ENCODE measurements at places on chromosomes 3 and 15.

- DNase-seq: no peak
Measured at GRCh38 chr15:25670025-25670554, 193.0 kb downstream of the ATP10A start.

DNA sequence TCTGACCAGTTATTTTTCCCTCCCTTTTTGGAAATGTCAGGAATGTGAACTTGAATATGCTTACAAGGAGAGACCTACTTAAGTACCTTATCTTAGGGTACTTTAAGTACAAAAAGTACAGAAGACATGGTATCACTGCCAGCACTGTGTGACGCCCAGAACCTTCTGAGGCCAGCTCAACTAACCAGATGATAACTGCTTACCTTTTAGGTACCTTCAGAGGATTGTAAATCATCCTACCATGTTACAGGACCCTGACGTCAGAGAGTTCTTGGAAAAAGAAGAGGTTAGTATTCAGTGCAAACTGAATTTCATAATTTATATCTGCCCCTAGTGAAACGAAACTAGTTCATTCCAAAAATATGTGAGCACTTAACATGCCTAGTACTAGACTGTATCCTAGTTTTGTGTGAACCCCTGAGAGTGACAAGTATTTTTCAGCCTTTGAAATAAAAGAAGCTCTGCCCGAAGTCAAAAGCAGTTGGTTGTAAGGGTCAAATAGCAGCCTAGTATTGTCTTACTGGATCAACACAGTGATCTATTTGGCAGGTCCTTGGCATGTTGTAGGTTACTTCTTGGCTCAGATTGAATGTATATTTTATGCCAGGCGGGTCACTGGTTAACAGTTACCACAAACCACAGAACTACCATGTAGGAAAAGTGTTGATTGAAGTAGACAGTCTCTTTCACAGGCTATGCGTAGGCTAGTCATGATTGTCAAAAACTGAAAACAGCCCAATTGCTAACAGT, 23.8 kb upstream of the SNX22 start:
- DNase-seq: no peak

GRCh38 chr3:10196389-10197052, 31.8 kb downstream of the IRAK2 start:
- no peak for DNase-seq

GRCh38 chr3:158782283-158782989, 19.4 kb upstream of the MFSD1 start:
- DNase-seq: no peak

- no peak for DNase-seq
Measured at GRCh38 chr3:195001961-195002861, 268.7 kb downstream of the XXYLT1 start.

- no peak for DNase-seq
Measured at GRCh38 chr15:91782221-91782620, 71.3 kb upstream of the SLCO3A1 start.

GRCh38 chr3:32632533-32633265, 52.3 kb upstream of the CNOT10 start:
- no peak for DNase-seq

DNA sequence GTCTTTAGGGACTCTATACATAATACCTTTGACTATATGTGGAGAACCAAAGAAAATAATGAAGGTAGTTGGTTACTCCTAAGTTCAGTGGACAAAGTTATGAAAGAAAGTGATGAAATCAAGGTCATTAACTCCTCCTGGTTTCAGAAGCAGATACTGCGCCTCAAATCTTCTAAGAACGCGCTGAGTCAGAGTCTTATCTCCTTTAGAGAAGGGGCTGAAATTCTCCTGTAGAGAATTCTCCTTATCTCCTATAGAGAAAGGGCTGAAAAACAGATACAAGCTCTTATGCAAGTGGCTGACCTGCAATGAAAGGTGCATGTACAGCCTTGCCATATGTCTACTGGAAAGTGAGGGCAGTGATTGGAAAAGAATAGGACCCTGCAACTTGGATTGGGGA, 824.2 kb downstream of the NSUN3 start:
- no peak for DNase-seq

GRCh38 chr3:150391161-150391560, 16.9 kb upstream of the TSC22D2 start:
- DNase-seq: no peak

- DNase-seq: no peak
Measured at GRCh38 chr15:64004587-64004986, 41.7 kb downstream of the DAPK2 start.

DNA sequence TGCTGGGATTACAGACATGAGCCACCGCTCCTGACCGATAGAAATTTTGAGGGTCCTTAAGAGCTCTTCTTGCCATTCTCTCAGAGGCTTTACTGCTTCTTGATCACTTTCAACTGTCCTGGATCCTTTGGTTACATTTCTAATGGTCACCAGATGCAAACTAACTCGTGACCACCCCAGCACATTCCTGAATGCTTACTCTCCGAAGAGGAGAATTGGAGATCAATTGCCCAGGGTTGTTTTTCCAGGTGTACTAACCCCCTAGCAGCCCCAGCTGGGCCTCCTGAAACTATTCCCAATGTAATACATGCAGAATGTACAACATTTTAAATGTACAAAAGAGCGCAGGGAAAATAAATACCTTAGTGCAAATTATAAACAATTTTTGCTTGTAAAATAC, 65.1 kb upstream of the TBL1XR1 start:
- no peak for DNase-seq

GRCh38 chr3:191290311-191291025, 38.7 kb upstream of the CCDC50 start:
- peak; percentile 13 for DNase-seq

- peak; percentile 86 for DNase-seq
Measured at GRCh38 chr15:67080118-67080899, 14.9 kb downstream of the SMAD3 start.

GRCh38 chr3:171561596-171562323, 101.6 kb upstream of the TNIK start:
- no peak for DNase-seq

DNA sequence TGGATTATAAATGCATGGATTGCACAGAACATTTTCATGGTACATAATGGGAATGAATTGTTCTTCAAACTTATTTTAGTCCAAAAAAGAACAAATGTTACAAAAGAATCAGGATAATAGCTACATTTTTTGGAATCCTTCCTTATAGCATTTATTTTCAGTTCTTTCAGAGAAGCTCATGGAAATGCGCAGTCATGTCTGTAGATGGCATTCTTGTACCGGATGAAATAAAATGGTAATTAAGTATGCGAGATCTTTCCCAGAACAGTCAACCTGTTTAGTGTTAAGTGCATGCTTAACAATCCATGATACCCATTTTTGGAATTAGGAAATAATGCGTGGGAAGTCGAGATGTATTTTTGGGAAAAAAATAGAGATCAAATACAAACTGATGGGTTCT, 38.2 kb upstream of the GOLGA8B start:
- DNase-seq: peak; percentile 11

- no peak for DNase-seq
Measured at GRCh38 chr15:40344631-40345120, 3.9 kb upstream of the CCDC9B start.

DNA sequence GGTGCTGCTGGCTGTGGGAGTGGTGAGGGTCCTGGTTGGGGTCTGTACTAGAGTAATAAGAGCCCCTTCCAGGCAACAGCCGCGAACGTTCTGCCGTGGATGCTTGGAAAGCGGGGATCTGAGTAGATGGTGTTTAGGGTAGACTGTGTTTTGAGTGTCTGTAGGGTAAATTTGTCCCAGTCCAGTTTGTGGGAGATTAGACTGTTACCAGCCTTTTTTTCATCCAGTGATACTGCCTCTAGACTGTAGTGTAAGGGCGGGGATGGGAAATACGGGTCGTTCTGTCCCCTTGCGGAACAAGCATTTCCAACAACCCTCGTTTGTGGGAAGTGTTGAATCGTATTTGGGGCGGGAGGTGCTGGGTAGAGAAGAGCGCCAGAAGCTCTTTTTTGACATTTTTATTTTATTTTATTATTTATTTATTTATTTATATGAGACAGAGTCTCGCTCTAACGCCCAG, 424 bp downstream of the HAUS2 start:
- DNase-seq: peak; percentile 8

DNA sequence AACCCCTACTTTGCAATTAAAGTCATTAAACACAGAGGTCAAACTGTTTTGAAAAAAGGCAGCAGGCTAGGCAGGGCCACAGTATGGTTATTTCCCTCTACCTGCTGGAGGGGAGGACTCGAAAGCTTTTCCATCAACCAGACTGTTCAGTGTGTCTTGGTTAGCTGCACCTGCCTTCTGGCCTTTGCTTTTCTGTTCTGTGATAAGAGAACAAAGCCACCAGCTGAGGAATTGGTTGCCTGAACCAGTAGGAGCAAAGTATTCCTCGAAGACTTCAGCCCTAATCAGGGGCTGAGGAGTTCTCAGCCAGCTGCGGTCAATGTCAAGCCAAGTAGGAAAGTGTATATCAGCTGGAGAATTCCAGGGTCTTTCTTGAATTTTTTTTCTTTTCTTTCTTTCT, 132.5 kb downstream of the SOX2 start:
- no peak for DNase-seq

DNA sequence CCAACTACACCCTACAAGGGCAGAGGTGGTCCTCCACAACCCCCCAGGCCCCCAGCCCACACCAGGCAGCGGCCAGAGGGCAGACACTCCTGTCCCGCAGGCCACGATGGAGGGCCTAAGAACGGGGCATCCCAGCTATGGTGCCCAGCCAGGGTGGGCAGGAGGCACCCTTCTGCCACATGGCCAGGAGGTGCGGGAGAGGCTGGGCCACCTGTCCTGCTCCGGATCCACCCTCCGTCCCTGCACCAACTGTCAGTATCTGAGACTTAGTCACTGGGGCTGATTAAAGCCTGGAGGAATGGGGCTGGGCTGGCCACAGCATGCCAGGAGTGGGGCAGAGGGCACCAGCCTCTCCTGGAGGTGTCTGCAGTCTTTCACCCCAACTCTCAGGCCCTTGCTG, 37.9 kb downstream of the TNK2 start:
- no peak for DNase-seq

DNA sequence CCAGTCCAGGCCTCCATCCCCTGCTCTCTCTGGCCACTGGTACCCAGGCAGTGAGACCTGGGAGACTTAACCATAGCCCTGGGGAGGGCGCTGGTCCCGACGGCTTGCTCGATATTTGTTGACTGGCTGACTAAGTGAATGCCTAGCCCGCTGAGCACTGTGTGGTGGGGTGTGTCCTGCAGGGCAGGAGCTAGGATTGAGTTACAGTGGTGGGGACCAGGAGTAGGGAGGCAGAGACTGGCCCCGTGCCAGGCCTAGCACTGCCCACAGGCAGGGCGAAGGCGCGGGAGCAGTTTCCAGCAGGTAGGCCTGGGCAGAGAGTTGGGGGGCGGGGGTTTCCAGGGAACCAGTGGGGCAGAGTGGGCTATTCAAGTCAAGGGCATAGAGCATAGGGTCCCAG, at the start of gene VILL:
Gene VILL (plus strand): TSS at position 260 of the 400 bp plus-strand sequence. CDS start 2,887 bp downstream, outside the sequence.
- DNase-seq: no peak

GRCh38 chr15:98610991-98611390, 37.3 kb upstream of the IGF1R start:
- DNase-seq: no peak

- DNase-seq: no peak
Measured at GRCh38 chr3:42345811-42346210, 64.6 kb downstream of the LYZL4 start.

GRCh38 chr15:33785366-33785765, 182.9 kb upstream of the CHRM5 start:
- no peak for DNase-seq

- no peak for DNase-seq
Measured at GRCh38 chr15:87527416-87527815, 729.1 kb downstream of the NTRK3 start.

DNA sequence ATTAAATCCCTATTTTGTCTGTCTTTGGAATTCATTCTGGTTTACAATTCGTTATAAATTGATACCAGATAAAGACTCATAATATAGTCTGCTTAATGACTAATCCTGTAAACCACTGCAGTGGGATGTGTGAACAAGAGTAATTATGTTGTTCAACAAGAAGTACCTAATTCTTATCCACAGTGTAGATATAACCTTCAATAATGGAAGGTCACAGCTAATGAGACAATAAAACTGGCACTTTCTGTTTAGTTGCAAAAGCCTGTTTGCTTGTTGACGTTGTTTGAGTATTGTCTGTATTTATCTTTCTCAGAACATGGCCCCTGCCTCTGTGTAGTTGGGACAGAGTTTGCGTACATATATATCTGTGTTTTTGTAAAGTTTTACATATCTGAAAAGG, 26.7 kb downstream of the PIAS1 start:
- no peak for DNase-seq

GRCh38 chr3:95037927-95038326, 975.1 kb downstream of the NSUN3 start:
- DNase-seq: no peak

DNA sequence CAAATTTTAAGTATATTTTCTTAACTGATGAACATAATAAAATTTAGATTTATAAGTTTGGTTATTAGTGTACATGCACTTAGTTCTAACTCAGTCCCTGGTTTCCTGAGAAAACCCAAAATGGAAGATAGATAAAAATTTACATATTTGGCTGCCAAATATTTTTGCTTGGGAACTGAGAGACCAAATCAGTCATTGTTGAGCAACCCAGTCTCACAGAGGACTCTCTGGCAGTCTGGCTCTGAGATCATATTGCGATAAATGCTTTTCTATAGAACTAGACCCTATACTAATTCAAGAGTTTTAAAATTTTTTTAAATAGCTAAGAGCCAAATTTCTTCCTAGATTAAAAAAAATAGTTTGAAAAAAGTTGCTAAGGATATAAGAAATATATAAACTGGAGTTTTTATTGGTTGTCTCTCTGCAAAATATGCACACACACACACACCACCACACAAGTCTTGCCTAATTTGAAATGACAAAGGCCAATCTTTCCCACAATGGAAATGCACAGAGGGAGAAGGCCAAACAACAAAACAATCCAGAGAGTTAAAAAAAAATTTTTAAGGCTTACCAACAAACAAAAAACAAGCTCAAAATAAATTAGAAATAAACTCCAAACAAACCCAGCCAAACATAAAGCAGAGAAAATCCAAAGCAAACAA, 259.5 kb downstream of the MECOM start:
- DNase-seq: no peak

GRCh38 chr3:167813169-167814123, 77.9 kb downstream of the SERPINI1 start:
- no peak for DNase-seq

DNA sequence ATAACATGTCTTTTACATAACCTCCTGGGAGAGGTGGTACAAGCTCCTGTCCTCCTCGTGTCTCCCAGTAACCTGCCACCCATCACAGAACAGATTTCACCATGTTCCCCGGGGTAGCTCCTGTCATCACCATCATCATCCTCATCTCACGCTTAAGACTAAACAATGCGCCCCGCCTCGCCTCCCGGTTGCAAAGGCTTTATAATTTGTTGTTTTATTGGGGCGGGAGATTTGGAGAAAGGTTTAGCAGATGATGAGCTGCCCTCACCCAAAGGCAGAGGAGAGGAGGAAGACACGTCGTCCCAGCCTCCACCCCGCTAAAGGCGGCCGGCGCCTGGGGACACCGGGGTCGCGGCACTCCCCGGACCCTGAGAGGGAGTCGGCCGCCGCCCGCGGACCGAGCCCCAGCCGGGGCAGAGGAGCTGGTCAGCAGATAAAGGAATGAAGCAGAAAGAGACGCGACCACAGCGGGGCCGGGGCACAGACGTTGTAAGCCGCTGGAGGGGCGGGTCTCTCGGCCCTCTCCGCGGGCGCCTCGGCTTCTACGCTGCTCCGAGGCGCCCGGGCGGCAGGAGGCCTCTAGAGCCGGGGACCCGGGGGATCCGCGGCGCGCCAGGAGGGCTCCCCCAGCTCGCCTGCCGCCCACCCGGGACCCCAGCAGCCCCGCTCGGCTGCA, 589 bp downstream of the HERC1 start:
- DNase-seq: no peak
